ENCODE measurements at places on chromosomes 2 and 18.

- no peak for DNase-seq
Observed at GRCh38 chr2:20491739-20492531, 45.1 kb downstream of the RHOB start.

GRCh38 chr2:239695728-239696240 lies 295.0 kb upstream of the HDAC4 start:
- no peak for DNase-seq

- DNase-seq: peak; percentile 37
Observed at GRCh38 chr2:230974096-230974913, 21.6 kb upstream of the SPATA3 start.

DNA sequence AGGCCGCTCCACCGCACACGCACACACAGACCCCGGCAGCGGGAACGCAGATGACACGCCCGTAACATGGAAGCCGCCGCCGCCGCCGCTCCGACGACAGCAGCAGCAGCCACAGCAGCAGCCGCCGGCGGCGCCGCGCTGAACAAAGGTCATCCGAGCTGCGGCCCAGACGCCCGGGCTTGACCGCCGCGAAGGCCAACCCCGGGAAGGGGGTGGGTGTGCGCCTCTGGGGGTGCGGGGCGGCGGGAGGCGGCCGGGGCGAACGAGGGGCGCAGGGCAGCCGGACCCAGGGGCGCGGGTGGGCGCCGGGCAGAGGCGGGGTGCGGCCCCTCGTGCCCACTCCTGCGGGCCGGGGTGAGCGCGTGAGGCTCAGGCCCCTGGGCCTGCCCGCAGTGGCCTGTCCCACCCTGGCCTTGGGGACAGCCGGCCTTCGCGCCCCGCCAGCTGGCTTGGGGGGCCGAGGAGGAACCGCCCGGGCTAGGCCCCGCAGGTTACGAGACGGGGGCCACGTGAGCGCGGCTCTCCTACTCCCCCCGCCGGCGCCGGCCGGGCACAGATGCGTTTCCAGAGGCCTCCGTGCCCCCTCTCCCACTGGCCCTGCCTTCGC lies 1.0 kb upstream of the ZNF532 start:
- DNase-seq: peak; percentile 6

DNA sequence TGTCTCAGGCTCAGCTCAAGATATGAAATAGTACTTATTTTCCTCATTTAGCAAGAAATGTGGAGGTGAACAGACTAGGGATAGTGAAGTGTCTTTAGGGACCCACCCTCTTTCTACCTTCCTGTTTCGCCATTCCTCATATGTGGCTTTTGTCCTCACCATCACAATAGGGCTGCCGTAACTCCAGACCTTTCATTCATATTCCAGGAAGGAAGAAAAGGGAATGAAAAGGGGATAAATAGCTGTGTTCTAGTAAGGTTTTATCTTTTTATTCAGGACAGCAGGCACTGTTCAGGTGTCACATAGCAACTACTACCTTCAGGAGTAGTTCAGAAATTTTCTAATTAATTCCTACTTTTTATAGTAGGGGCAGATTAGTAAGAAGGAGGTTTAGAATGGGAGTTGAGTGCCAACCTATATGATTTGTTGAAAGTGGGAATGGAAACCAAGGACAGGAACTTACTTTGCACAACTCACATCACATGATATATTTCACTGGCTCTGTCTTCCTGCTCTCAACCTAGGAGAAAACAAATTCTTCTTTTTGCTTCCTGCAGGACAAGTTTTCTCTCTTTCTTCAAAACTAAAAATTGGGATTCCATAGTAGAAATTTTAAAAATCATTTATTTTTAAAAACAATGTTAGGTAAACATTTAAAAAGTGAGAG lies 36.0 kb upstream of the HDAC4 start:
- DNase-seq: no peak

DNA sequence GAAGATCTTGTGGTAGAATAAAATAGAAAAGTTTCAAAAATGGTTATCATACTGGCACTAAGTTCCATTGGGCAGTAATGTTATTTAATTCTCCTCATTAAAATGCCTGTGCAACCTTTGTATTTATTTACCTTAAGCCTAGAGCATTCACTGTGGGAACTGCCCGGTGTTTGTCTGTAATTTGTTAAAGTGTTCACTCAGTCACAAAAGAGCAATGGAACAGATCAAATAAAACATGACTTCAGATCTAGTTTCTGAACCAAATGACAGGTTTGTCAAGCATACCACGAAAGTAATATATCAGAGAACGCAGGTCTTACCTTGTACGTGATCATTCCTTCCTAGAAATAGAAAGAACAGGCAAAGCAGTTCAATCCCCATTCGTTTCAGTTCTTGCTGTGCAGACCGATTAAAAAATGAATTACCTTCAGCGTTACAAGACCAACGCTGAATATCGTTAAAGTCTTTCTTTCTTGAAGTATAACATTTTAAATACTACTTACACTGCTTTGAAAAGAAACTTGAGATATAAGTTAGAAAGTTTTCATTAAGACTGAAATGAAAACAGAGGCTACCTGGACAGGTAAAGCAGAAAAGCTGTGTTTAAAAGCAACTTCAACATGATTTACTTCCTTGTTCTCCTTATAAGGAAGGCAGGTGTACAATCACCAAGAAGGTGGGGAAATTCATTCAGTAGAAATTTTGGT lies at the start of gene ITGB6:
ITGB6 (minus strand) TSS at position 590 of the 707 bp plus-strand sequence; CDS start at position 381, 209 bp downstream.
- no peak for DNase-seq

GRCh38 chr2:164657129-164657528 lies 35.8 kb upstream of the GRB14 start:
- DNase-seq: no peak

All from activated CD4-positive, CD25-positive, alpha-beta regulatory T cell (primary cell).